ENCODE measurements at places on chromosomes 6 and 20.

GRCh38 chr6:46393161-46393939 is 97.9 kb downstream of the RCAN2 start:
- DNase-seq = no peak

GRCh38 chr6:7976485-7977056 is 66.0 kb upstream of the TXNDC5 start:
- DNase-seq = no peak

- DNase-seq = no peak
Observed at GRCh38 chr20:38604873-38605303, 3.3 kb downstream of the ARHGAP40 start.

- DNase-seq = no peak
Observed at GRCh38 chr20:14865169-14865568, 527.8 kb upstream of the FLRT3 start.

DNA sequence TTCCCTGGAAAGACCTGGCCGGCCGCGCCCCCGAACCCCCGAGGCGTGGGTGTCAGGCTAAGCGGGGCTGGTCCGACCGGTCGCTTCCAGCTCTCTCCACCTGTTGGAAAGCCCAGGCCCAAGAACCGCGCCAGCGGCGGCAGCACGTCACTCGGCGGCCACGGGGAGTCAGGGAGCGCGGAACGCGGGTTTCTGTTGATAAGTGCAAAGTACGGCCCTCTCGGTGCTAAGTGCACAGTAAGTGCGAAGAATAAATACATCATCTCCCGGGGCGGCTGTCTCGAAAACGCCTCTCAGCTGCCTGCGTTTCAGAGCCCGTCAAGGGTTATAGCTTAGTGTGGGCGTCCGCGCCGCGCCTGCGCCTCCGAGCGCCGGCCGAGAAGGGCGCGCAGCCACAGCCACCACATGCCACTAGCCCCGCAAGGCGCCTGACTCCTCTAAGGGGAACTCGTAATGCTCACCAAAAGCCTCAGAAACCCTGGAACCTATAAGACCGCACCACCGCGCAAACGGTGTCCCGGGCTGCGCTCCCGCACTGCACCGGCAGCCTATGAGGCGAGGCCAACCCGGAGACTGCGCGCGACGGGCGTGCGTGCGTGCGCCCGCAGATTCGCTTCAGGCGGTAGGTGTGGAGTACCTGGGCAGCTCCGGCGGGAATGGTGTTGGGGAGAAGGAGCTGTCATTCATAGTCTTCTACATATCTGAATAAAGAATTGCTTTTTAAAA is 9.2 kb upstream of the TBX18 start:
- DNase-seq = no peak

- DNase-seq = no peak
Observed at GRCh38 chr6:349491-349921, 42.0 kb upstream of the IRF4 start.

DNA sequence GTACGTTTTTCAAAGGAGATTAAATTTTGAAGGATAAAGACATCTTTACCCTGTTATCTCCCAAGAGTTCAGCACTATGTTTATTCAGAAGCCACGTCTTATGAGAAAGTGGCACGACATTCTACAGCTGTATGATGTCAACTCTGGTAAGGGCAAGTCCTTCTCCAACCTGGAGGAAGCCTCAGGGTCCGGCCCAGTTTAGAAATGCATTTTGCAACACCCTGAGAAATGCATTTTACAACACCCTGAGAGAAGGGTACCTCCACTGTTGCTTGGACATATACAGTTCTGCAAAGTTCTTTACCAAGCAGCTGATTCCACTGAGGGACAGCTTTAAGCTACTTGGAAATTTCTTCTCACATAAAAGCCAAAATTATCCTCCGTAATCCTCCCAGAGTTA is 17.5 kb downstream of the NAPB start:
- no peak for DNase-seq

- no peak for DNase-seq
Observed at GRCh38 chr6:1052262-1052661, 259.6 kb upstream of the FOXQ1 start.

- no peak for DNase-seq
Observed at GRCh38 chr6:56450882-56451739, 191.6 kb downstream of the DST start.

- DNase-seq = no peak
Observed at GRCh38 chr6:157966589-157966977, 15.1 kb upstream of the SYNJ2 start.

DNA sequence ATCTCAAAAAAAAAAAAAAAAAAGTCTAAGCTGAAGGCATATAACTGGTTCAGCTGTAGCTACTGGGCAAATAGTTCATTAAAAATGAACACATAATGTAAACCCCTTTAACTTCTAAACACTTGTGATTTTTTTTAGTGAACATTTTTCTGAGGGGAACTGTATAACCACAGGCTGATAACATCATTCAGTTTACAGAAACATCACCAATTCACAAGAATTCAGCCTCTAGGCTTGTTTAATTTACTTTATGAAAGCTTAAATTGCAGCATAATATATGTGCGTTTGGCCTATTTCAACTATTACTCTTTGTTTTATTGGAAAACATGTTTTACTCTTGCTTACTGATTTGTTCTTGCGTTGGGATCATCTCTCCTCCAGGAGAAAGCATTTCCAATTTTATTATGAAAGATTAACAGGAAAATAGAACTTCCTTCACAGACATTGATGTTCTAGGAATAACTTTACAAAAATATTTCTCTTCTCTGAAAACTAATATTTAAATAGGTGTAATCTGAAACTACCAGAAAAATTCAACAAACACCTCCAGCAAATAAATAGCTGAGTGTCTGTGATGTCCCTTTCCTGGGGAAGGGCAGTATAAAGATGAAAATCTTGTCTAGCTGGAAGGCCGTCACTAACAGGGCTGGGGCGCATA is 284.5 kb downstream of the UST start:
- DNase-seq = no peak

- no peak for DNase-seq
Observed at GRCh38 chr6:126873351-126873750, 245.1 kb upstream of the RSPO3 start.

GRCh38 chr6:7921632-7922092 is 11.1 kb upstream of the TXNDC5 start:
- no peak for DNase-seq

DNA sequence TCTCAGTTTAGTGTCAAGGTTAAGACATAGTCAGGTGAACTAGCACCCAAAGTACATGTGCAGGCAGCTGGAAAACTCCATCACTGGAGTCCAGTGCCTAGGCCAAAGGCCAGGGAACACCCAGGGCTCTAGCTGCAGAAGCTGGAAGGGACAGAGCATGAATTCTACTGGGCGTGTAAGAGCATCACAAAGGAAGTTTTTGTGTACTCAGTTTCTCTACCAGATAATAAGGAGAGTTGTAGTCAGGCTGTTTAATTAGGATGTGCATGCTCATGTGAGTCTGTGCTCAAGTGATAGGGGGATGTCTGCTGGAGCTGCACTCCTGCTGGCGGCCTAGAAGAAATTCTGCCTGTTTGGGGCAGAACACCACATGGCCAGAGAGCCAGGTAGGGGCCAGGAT is 8.1 kb downstream of the L3MBTL1 start:
- no peak for DNase-seq

GRCh38 chr6:163698086-163698485 is 283.6 kb downstream of the QKI start:
- DNase-seq = no peak

GRCh38 chr6:109916759-109917158 is 61.4 kb upstream of the GPR6 start:
- DNase-seq = no peak

GRCh38 chr20:50567860-50568548 is 57.8 kb downstream of the PTPN1 start:
- no peak for DNase-seq

GRCh38 chr20:41011551-41012067 is 17.0 kb upstream of the TOP1 start:
- no peak for DNase-seq

DNA sequence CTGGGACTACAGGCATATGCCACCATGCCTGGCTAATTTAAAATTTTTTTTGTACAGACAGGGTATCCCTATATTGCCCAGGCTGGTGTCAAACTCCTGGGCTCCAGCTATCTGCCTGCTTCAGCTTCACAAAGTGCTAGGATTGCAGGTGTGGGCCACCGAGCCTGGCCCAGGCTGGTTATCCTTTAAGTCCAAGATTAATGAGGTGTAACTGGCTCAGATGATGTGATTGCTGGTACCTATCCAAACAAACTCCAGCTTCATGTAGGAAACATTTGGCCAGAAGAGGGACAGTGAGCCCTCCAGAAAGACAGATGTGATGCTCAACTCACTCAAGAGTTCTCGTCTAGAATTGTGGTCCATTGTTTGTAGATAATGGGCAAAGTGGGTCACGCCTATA is 9.2 kb upstream of the ZNF318 start:
- DNase-seq = no peak

- DNase-seq = no peak
Observed at GRCh38 chr6:47534063-47534462, 56.5 kb downstream of the CD2AP start.

DNA sequence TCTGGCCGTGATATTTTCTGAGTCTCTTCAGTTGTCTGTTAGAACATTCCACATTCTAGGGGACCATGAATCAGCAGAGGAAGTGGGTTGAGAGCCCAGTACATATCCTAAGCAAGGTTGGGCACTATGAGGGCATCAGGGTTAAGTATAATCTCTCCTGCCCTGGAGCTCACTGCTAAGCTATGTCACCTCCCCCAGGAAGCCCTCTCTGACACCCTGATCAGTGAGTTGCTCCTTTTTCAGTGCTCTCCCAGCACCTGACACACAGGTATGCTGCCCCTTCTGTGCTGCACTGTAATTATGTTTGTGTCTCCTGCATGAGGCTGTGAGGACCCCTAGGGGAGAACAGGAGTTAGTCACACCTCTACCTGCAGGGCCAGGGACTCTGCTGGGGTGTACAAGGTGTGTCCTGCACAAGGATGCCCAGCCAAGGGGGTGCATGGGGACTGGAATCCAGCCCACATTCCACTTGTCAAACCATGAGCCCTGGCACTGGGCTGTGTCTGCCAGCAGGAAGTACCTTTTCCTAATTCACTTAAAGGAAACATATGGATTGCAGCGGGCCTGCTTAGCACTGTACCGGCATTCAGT is 3.9 kb downstream of the RAB44 start:
- DNase-seq = no peak

DNA sequence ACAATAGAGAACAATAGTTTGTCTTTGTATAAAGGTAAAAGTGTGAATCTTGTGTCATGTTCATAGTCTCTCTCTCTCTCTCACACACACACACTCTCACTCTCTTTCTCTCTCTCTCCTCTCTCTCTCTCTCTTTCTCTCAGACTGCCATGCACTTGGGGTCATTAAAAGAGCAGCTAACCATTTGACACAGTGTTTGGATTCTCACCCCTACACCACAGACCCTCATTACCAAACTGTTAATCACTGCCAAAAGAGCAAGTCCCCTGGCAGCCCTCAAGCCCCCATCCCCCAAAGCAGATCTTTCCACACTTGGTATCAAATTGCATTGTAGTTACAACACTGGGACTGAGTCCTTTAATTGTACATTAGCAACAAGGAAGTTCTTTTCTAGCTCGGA is 305.8 kb upstream of the RSPO3 start:
- no peak for DNase-seq

DNA sequence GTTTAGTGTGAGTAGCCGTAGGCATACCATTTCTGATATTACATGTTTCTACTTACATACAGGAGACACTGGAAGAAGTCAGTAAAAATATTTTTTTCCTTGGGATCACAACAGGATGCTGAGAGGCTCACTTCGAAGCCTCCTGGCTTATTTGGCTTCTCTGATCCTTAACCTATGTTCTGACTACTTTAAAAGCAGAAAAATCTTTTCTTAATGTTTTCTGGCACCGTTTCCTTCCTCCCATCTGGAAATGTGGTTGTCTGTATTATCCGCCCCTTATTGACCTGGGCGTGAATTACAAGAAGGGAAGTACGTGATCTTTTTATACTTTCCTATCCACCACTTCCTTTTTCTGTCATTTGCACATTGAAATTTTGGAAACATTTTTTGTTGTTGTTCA is 379.6 kb downstream of the COL12A1 start:
- DNase-seq = no peak

DNA sequence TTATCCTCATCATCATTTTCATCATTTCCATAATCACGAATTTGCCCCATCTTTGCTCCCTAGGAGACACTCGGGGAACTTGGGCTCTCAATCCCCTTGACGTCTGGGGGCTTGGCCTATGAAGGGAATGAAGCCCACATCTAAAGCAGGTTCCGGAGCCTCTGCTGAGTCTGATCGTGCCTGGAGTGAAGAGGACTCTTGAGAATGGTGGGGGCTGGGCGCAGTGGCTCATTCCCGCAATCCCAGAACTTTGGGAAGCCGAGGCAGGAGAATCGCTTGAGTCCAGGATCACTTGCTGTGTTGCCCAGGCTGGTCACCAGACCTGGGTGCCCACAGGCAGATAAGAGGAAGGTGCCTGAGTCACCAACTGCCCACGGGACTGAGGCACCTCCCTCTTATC is 114.5 kb downstream of the SYCP2 start:
- DNase-seq = no peak

GRCh38 chr20:49594931-49595315 is 27.0 kb upstream of the PTGIS start:
- DNase-seq = no peak

DNA sequence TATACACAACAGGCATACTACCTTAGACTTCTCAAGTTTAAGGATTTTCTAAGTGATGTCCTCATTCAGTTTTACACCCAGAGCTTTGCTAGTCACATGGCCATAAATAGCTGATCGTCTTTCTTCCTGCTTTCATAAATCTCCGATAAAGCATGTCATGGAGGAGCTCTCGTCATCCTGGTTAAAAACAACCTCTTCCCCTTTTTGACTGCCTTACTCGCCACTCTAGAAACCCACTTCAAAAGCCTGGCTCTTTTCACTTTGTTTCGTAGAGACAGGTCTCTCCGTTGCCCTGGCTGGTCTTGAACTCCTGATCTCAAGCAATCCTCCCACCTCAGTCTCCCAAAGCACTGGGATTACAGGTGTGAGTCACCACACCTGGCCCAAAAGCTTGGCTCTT is 67.0 kb upstream of the SMIM29 start:
- DNase-seq = no peak

DNA sequence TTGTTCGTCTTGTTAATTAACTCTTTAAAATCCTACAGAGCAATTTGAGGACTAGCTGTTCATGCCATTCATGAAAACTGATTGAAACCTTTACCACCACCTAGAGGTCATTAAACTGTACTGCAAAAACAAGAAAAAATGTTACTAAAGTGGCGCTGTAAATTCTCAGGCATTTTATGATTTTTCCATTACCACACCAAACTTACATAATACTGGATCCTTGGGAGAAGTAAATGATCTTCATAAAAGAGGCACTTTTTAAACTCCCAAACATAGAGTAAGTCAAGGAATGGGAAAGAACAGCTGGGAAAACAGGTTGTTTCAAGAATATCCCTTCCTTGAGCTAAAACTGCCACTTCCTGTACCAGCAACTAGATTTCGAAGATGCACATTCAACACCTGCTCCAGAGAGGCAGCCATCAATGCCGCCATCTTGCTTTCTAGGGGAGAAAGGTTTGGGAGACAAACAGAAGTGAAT is 54.3 kb downstream of the MYLIP start:
- DNase-seq = peak; percentile 42

All from DMS79 treated with DMSO at 0.1 percent for 48 hours (cell line).